Tibial artery (tissue), 4 donors: ENCODE measurements at places on chromosomes 12 and 14.

GRCh38 chr12:47507221-47507620 lies 198.6 kb downstream of the RPAP3 start:
- no peak for DNase-seq
- H3K27me3 ChIP-seq = no peaks in the 10 kb centered on the region
- no peaks in the 10 kb centered on the region for H3K4me1 ChIP-seq
- H3K4me3 ChIP-seq = no peak overlapping the region

DNA sequence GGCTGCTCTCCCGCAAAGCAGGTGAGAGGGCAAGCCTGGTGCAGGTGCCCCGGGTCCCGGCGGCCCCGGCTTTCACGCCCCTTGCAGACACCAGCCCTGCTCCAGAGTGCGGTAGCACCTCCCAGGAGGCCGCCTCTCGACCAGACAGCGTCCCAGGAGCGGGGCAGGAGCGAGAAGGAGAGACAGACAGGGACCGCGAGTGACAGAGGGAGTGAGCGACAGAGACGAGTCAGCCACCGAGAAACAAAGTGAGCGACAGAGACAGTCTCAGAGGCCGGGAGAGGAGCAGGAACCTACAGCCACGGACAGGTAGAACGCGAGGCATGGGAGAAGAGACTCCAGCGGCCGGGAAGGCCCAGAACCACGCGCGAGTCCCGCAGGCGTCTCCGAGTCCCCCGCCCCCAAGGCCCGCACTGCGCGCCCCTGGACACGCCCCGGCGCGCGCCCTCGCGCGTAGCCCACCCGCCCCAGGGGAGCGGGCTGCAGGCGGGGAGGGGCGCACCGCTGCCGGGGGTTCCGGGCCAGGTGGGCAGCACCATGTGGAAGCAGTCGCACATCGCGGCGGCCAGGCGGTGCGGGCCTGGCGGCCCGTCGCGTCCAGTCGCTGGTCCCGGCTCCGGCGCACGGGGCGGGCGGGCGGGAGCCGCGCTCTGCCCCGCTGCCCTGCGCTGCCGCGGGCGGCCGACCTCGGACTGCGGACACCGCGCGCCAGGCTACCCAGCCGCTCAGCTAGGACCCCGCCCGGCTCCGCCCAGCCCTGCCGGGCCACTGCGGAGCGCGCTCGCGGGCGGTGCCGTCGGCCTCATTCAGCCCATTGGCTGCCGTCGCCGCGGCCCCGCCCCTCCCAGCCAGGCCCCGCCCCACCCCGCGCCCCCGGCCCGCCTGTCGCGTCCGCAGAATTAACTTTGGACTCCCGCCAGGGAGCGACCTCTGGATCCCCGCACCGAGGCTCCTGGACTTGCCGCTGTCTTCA lies at the start of gene AHNAK2:
Gene AHNAK2, minus strand, starts transcription at position 694 of the 973 bp plus-strand sequence. Its CDS starts 137 bp downstream, at position 557.
- no peaks in the 10 kb centered on the region for H3K36me3 ChIP-seq
- no peaks in the 10 kb centered on the region for H3K27me3 ChIP-seq
- DNase-seq = peak; percentile 83
- peak within 1 kb of the TSS; percentile 60 for H3K4me3 ChIP-seq
- H3K4me1 ChIP-seq = peaks cover 7% of the 10 kb centered on the region

DNA sequence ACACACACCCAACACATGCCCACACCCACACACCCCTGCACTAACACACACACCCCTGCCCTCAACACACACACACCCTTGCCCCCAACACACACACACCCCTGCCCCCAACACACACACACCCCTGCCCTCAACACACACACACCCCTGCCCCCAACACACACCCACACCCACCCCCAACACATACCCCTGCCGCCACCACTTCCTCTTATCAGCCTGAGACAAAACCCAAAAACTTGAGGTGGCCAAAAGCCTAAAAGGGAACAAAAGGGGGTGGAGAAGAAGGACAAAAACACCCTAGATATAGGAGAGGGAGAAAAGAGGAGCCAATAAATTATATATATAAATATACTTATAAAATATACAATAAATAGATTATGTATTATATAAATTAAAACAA lies 9.1 kb upstream of the DEGS2 start:
- DNase-seq = no peak
- peaks cover 28% of the 10 kb centered on the region for H3K27me3 ChIP-seq
- no peak overlapping the region for H3K4me3 ChIP-seq
- peaks cover 14% of the 10 kb centered on the region for H3K4me1 ChIP-seq
- no peaks in the 10 kb centered on the region for H3K36me3 ChIP-seq

DNA sequence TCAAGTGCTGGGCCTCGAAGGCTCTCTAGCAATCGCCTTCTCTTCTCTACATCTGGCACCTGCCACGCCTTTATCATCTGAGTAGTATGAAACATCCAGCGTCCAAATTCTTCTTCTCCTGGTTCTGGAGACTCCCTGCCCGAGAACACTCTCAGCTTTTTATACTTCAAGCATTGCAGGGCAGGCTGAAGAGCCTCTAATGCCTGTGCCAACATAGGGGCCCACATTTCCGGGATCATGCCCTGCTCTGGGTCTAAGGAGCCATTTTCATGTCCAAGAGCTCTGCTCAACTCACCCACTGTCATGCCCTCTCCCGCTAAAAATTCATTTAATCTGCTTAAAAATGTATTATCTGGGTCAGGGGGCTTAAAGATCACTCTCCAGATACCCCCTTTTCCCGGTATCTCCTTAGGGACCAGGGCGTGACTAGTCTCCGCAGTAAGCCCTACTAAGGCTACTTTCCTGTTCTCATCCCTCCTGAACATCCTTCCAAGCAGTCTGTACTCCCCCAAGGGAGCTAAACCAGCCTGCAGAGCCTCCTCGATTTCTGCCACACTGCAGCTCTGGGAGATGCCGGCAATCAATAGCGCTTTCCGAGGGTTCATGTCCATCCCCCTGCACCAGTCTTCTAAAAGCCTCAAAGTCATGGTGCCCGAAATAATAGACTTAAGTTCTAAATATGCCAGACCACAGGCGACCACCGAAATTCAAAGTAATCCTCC lies 940 bp downstream of the MOAP1 start:
- peaks cover 25% of the 10 kb centered on the region for H3K36me3 ChIP-seq
- H3K4me3 ChIP-seq = peak overlapping the region; percentile 97
- peak overlapping the region; percentile 94 for H3K27ac ChIP-seq
- H3K27me3 ChIP-seq = no peaks in the 10 kb centered on the region
- H3K4me1 ChIP-seq = peaks cover 15% of the 10 kb centered on the region

GRCh38 chr12:84058136-84058535 lies 854.5 kb downstream of the SLC6A15 start:
- no peak overlapping the region for H3K4me3 ChIP-seq
- no peak overlapping the region for H3K27ac ChIP-seq
- DNase-seq = no peak
- H3K36me3 ChIP-seq = no peaks in the 10 kb centered on the region
- no peaks in the 10 kb centered on the region for H3K27me3 ChIP-seq
- no peaks in the 10 kb centered on the region for H3K4me1 ChIP-seq

GRCh38 chr12:96670334-96670899 lies 181.0 kb downstream of the CFAP54 start:
- H3K27ac ChIP-seq = no peak overlapping the region
- no peak for DNase-seq
- H3K4me3 ChIP-seq = no peak overlapping the region

DNA sequence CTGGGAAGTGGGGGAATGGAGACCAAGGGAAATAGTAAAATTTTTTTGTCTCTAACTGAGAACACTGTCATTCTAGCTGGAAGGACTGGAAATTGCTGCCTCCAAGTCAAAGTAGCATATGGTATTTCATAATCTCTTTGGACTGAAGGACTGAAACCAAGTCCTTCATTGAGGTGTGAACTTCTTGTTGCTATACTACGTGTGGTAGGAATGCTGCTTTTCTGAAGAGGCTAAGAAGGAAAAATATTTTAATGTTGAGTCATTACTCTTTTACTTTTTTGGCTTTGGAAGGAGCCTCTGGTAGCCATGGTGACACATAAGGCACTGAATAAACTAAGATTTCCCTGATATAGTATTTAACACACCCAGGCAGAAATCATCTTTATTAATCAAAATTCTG lies 465.4 kb downstream of the NPAS3 start:
- DNase-seq = no peak
- no peak overlapping the region for H3K4me3 ChIP-seq
- no peaks in the 10 kb centered on the region for H3K27me3 ChIP-seq

DNA sequence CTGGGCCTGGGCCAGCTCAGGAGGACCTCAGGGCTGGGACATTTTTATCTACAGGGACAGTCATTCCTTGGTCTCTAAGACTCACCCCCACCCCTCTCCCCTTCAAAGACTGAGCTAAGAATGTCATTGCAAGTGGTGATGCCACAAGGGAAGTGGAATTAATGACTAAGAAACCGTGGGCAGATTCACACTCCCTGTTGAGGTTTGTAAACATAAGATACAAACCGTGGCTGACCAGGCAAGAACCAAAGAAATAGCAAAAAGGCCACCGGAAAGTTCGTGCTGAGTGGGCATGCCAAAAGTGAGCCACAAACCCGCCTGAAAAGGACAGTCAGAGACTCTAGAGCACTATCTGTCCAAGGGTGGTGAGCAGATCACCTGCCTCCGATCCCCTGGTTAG lies 25.7 kb downstream of the NUAK1 start:
- H3K36me3 ChIP-seq = no peaks in the 10 kb centered on the region
- DNase-seq = no peak
- H3K27ac ChIP-seq = peak overlapping the region; percentile 82

DNA sequence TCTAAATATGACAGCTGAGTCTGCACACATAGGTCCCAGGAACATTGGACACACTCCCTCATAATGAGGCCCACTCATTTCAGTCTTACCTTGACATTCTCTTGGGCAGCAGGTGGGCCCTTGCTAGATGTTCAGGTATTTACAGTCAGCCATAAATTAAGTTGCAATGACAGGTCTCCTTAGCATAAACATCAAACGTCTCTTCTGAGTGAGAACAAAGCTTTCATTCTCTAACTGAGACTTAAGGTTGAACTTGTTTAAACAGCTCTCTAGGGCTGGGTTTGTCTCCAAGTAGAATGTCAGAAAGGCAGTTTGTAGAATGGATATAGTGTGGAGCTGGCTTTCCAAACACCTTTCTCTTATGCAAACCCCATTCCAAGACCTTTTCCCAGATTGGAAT lies 10.3 kb downstream of the ACVR1B start:
- H3K36me3 ChIP-seq = peaks cover 3% of the 10 kb centered on the region
- no peak for DNase-seq

GRCh38 chr12:115461401-115461800 lies 777.4 kb upstream of the TBX3 start:
- H3K36me3 ChIP-seq = no peaks in the 10 kb centered on the region
- H3K4me1 ChIP-seq = no peaks in the 10 kb centered on the region

GRCh38 chr12:32309811-32310736 lies 89.3 kb upstream of the FGD4 start:
- H3K27ac ChIP-seq = no peak overlapping the region
- DNase-seq = no peak
- H3K4me3 ChIP-seq = no peak overlapping the region
- no peaks in the 10 kb centered on the region for H3K4me1 ChIP-seq

DNA sequence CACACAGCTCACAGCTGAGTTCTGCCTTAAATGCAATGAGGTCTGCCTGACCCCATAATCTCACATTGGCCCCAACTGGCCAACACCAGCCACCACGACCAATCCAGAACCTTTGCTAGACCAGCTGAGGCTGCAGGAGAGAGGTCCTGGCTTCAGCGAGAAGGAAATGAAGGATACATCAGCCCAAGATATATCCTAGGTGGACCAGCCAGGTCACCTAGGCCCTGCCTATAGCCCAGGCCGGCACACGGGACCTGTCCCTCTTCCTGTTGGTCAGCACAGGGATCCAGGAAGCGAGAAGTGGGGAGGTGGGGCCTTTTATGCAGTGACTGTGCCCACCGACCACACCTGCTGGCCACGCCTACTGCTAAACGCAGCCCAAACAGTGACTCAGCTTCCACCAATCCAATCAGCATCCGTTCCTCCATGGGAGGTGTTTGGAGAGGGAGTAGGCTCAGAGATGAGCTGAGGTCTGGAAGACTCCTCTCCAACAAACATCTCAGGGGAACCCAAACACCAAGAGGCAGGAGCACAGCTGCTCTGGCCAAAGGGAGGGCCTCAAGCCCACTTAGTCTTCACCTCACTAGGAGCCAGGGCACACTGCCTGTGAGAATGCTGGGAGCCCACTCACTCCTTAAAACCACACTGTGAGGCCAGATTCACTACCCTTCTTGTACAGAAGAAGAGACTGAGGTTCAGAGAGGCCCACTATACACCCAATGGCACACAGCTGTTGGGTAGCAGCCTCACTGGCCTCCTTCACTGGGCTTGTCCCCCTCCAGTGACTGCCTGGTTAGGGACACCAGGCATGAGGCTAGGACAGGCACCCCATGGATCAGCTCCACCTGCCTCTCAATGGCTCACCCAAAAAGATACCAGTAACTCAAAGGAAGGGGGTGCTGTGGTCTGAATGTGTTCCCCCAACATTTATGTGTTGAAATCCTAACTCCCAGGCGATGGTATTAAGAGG lies 51.3 kb upstream of the PPP2R5C start:
- H3K27me3 ChIP-seq = peaks cover 44% of the 10 kb centered on the region
- DNase-seq = no peak
- H3K4me3 ChIP-seq = no peak overlapping the region

GRCh38 chr12:90124289-90124688 lies 415.7 kb upstream of the ATP2B1 start:
- H3K4me1 ChIP-seq = no peaks in the 10 kb centered on the region
- H3K27me3 ChIP-seq = no peaks in the 10 kb centered on the region
- no peak for DNase-seq
- no peak overlapping the region for H3K27ac ChIP-seq
- no peaks in the 10 kb centered on the region for H3K36me3 ChIP-seq

DNA sequence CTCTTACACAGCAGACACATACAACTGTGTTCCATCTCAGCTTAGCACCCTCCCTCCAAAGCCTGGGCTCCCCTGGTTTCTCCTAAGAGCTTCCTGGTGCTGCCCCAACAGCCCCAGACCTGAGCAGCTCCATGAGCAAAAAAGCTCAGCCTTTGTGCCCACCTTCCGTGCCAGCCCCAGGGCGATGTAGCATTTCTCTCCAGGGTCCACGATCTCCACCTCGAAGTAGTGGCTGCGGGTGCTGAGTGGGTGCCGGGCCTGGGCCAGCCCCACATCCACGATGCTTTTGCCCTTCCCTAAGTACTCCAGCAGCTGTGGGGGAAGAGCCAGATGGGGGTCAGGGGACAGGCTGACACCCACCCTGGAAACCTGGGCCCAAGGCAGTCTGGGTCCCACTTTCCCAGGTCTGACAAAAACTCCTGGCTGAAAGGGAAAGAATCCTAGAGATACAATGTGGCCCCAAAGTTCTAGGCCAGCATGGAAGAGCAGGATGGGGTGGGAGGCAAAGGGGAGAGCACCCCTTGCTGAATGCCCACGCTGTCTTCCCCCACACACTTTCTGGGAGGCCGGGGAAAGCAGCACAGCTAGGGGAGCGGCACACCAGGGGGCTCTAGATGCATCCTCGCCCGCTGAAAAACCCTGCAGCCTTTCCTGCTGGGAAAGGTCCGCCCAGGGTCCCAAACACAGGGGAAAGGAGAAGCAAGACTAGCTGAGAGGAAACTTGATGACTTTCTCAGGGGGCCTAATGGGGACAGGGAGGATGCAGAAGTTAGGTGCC lies 11.0 kb downstream of the SPRYD3 start:
- peaks cover 4% of the 10 kb centered on the region for H3K36me3 ChIP-seq
- H3K27ac ChIP-seq = peak overlapping the region; percentile 93
- H3K4me1 ChIP-seq = peaks cover 98% of the 10 kb centered on the region
- H3K4me3 ChIP-seq = no peak overlapping the region
- H3K27me3 ChIP-seq = no peaks in the 10 kb centered on the region

GRCh38 chr12:64610079-64610659 lies at the start of gene RASSF3:
Gene RASSF3, plus strand, starts transcription at chr12:64610495. Its CDS starts 138 bp downstream, at chr12:64610633.
- no peaks in the 10 kb centered on the region for H3K27me3 ChIP-seq
- H3K4me1 ChIP-seq = peaks cover 23% of the 10 kb centered on the region
- DNase-seq = peak; percentile 44
- H3K36me3 ChIP-seq = no peaks in the 10 kb centered on the region
- peak within 1 kb of the TSS; percentile 87 for H3K4me3 ChIP-seq

- no peaks in the 10 kb centered on the region for H3K27me3 ChIP-seq
- no peak overlapping the region for H3K4me3 ChIP-seq
- H3K36me3 ChIP-seq = no peaks in the 10 kb centered on the region
These were observed 71.7 kb upstream of the CPSF6 start for GRCh38 chr12:69167648-69168165.
